Stimulated activated CD4-positive, alpha-beta T cell treated with anti-CD3 and anti-CD28 coated beads, Interleukin-2, amount 100 ng/mL, for 48 hours (primary cell): ENCODE measurements at places on chromosomes 11 and 22.

- peak; percentile 52 for DNase-seq
Observed at GRCh38 chr11:13955971-13956421, 6.5 kb upstream of the SPON1 start.

DNA sequence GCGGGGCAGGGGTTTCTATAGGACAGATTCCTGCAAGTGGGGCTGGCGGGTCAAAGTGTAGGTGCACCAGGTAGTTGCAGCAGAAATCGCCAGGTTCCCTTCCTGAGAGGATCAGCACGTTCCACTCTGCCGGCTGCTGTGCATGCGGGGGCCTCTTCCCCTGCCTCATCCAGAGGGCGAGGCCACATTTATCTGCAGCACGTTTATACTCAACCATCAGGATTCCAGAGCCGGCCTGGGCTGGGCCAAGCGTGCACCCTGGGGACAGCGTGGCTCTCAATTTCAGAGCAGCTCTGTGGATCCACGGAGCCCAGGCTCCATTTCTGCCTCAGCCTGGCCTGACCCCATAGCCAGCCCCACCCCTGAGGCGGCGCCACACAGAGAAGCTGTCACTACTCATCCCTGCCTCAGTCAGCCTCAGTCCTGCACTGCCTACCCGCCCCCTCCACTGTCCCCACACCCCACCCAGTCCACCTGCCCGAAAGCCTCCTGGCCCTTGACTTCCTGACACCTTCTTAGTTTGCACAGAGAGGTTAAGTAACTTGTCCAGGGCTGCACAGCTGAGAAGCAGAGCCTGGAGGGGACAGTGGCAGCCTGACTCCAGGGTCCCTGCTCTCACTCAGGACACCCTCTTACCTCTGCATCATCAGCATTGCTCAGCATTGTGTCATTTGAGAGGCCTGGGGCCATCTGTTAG is 45.9 kb upstream of the RTL6 start:
- no peak for DNase-seq

DNA sequence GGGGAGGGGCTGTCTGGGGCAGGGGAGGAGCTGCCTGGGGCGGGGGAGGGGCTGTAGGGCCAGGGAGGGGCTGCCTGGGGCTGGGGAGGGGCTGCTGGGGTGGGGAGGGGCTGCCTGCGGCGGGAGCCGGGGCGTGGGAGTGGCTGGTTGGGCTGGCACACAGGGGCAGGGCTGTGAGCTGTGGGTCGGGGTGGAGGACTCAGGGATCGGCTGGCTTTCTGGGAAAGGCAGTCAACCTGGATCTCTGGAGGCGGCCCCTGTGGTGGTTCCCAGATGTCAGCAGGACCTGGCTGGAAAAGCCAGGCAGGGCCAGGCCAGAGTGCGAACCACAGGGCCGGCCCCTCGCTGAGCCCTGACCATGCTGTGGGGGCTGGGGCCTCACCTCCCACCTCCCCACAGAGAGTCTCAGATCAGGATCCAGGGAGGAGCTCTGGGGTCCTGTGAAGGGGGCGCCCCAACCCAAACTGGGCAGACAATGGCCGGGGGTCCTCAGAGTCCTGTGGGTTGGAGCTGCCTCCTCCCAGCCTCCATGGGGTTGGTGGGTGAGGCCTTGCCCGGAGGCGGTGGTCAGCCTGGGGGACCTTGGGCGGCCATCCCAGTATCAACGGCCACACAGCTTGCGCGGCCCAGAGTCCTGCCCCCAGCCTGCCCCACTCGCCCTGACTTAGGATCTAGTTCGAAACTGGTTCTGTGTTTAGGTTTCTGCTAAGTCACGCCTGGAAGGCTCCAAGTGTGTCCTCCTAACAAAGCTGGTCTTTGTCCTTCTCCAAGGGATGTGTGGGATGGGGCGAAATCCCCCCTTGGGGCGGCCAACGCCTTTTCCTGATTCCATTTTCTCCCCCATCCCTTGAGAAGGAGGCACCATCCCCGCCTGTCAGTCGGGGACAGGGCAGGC is 1.9 kb downstream of the MUC5B start:
- DNase-seq: no peak

GRCh38 chr11:58731819-58732218 is at the start of gene GLYAT:
TSS of gene GLYAT (minus strand) at chr11:58731943. CDS start at chr11:58724496, 7,447 bp downstream.
- no peak for DNase-seq

DNA sequence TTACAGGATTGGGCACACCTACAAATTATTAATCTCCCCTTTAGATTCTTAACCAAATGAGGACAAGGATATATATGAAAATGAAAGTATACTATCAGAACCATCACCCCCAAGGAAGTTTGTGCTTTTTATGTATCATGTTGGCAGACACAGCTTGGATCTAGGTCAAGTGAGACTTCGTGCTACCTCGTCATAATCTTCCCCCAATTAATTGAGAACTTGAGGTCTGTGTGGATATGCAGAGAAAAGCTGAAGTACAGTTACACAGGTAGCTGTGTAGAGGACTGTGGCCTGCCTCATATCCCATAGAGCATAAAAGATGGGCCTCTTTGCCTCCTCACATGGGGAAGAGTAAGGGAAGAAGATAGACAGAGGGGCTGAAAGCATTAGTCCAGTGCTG is 45.6 kb downstream of the DNHD1 start:
- no peak for DNase-seq

- no peak for DNase-seq
Observed at GRCh38 chr22:20216863-20217499, 51.1 kb downstream of the RTN4R start.

DNA sequence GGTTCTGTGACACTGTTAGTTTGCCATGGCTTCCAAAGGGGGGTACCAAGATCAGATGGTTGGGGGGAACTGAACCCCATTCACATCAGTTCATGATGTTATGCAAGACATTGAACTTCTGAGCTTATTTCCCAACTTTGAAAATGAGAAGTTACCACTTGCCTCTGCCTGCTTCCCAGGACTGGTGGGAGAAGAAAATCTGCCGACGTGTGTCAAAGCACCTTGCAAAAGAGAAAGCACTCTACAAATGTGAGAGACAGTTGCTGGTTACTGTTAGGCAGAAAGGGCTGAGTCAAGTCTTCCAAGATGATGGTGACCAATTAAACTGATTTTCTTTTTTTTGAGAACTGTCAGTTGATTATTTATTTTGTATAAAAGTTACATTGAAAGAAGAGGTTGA is 45.6 kb downstream of the SMCO4 start:
- no peak for DNase-seq

DNA sequence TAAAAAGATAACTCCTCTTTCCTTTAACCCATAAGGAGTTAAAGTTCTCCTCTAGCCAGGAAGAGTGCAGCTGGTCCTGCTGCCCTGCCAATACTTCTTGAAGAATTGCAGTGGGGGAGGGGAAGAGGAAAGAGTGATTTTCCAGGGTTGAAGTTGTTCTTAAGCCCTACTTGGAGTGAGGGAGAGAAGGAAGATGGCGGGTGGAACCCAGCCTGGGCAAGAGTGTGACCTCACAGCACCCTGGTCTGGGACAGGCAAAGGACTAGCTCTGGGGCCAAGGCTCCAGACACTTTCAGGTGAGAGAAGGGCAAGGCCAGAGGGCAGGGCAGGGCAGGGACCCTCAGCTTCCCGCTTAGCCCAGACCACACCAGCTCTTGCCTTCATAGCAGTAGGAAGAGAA is 6.6 kb downstream of the TNKS1BP1 start:
- DNase-seq: no peak

GRCh38 chr22:38069372-38070249 is 12.4 kb downstream of the PICK1 start:
- no peak for DNase-seq

- no peak for DNase-seq
Observed at GRCh38 chr11:23127706-23128105, 267.4 kb upstream of the CCDC179 start.

- no peak for DNase-seq
Observed at GRCh38 chr11:58513747-58514367, 6.0 kb upstream of the OR5B21 start.

DNA sequence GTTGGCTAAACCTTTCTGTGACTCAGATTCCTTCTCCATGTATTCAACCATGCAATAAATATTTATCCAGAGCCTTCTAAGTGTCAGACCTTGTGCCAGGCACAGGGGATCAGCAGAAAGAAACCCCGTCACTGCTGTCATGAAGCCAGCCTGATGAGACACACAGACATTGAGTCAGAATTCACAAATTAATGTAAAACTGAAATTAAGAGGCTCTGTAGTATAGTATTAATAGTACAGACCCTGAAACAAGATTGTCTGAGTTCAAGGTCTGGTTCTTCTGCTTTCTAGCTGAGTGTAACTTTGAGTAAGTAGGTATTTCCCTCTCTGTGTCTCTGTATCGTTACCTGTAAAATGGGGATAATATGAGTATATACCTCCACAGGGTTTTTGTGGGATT is 46.9 kb downstream of the ME3 start:
- DNase-seq: no peak
